ENCODE measurements at places on chromosomes 3 and 15. TPM values are rescaled to one million over a fixed set of nuclear protein-coding genes. Genes with fewer than 3 reads are reported as not detected.

The LTF gene
- not detected for total RNA-seq

GRCh38 chr15:85689729-85690128 is 105.0 kb downstream of the KLHL25 start:
- peak overlapping the region; percentile 80 for H3K4me3 ChIP-seq
- peaks cover 73% of the 10 kb centered on the region for H3K4me1 ChIP-seq
- no peaks in the 10 kb centered on the region for H3K27me3 ChIP-seq
- peak; percentile 70 for DNase-seq
- peak overlapping the region; percentile 83 for H3K27ac ChIP-seq

DNA sequence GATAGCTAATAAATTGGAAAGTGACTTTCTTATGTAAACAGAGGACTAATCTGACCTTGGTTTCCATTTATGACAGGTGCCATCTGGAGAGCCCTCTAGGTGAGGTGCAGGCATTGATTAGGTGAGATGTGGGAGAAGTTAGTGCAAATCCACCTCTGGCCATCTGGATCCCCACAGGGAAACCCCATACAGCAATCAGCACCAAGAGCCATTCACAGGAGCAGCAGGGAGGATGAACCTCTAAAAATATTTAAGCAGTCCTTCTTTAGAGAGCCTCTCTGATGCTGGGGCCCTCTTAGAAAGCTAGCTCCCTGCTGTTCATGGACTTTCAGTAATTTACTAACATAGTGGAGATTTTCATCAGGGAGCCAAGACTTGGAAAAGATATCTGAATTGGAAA is 69.3 kb downstream of the CLSTN2 start:
- H3K27me3 ChIP-seq: no peaks in the 10 kb centered on the region
- H3K4me1 ChIP-seq: no peaks in the 10 kb centered on the region
- no peak for DNase-seq

DNA sequence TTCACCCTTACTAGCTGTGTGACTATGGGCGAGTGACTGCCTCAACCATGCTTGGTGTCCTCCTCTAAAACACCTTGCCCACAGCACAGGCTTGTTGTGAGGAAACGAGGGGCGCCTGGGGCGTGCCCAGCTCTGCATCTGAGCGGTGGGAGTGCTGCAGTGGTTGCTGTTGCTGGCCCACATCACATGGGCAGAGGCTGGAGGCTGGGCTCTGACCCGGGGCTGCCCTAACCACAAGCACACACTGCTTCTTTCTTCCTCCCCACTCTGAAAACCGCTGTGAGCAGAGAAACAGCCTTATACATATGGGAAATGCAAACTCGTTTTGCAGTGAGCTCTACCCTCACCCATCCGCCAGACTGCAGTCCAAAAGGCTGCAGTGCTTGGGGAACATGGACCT is 74.8 kb upstream of the RPL32 start:
- H3K36me3 ChIP-seq: peaks cover 84% of the 10 kb centered on the region
- H3K4me1 ChIP-seq: peaks cover 24% of the 10 kb centered on the region
- no peaks in the 10 kb centered on the region for H3K27me3 ChIP-seq
- no peak overlapping the region for H3K27ac ChIP-seq
- no peak for DNase-seq
- no peak overlapping the region for H3K4me3 ChIP-seq

DNA sequence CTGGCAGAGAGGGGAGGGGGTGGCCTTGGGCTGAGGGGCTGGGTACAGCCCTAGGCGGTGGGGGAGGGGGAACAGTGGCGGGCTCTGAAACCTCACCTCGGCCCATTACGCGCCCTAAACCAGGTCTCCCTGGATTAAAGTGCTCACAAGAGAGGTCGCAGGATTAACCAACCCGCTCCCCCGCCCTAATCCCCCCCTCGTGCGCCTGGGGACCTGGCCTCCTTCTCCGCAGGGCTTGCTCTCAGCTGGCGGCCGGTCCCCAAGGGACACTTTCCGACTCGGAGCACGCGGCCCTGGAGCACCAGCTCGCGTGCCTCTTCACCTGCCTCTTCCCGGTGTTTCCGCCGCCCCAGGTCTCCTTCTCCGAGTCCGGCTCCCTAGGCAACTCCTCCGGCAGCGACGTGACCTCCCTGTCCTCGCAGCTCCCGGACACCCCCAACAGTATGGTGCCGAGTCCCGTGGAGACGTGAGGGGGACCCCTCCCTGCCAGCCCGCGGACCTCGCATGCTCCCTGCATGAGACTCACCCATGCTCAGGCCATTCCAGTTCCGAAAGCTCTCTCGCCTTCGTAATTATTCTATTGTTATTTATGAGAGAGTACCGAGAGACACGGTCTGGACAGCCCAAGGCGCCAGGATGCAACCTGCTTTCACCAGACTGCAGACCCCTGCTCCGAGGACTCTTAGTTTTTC is 4.9 kb downstream of the ISL2 start:
- H3K4me1 ChIP-seq: peaks cover 80% of the 10 kb centered on the region
- H3K36me3 ChIP-seq: no peaks in the 10 kb centered on the region
- no peak for DNase-seq
- peaks cover 70% of the 10 kb centered on the region for H3K27me3 ChIP-seq

- H3K4me3 ChIP-seq: peak overlapping the region; percentile 32
- no peak overlapping the region for H3K27ac ChIP-seq
- H3K4me1 ChIP-seq: peaks cover 28% of the 10 kb centered on the region
- no peaks in the 10 kb centered on the region for H3K36me3 ChIP-seq
Measured at GRCh38 chr3:195147649-195148080, 123.3 kb downstream of the XXYLT1 start.

All from CD4-positive, alpha-beta memory T cell (primary cell).